ENCODE measurements at places on chromosomes 3 and 15. TPM values are rescaled to one million over a fixed set of nuclear protein-coding genes. Genes with fewer than 3 reads are reported as not detected.

POMGNT2 gene
- polyA plus RNA-seq: 35.7 TPM

HRG gene
- not detected for polyA plus RNA-seq

RASGRP1 gene
- polyA plus RNA-seq: 1.0 TPM

ROBO2 gene
- 1.5 TPM for polyA plus RNA-seq

SNX1 gene
- polyA plus RNA-seq: 27.9 TPM

FRMD4B gene
- polyA plus RNA-seq: 2.0 TPM

SLC12A1 gene
- 0.16 TPM for polyA plus RNA-seq

NPAP1 gene
- polyA plus RNA-seq: 0.06 TPM

XCR1 gene
- polyA plus RNA-seq: 0.19 TPM

NCK1 gene
- 10.0 TPM for polyA plus RNA-seq

PATL2 gene
- polyA plus RNA-seq: 1.0 TPM

- H3K4me3 ChIP-seq: no peak overlapping the region
- H3K4me1 ChIP-seq: peaks cover 3% of the 10 kb centered on the region
- no peaks in the 10 kb centered on the region for H3K27me3 ChIP-seq
These were observed 9.5 kb downstream of the CHSY1 start for GRCh38 chr15:101242160-101242998.

DNA sequence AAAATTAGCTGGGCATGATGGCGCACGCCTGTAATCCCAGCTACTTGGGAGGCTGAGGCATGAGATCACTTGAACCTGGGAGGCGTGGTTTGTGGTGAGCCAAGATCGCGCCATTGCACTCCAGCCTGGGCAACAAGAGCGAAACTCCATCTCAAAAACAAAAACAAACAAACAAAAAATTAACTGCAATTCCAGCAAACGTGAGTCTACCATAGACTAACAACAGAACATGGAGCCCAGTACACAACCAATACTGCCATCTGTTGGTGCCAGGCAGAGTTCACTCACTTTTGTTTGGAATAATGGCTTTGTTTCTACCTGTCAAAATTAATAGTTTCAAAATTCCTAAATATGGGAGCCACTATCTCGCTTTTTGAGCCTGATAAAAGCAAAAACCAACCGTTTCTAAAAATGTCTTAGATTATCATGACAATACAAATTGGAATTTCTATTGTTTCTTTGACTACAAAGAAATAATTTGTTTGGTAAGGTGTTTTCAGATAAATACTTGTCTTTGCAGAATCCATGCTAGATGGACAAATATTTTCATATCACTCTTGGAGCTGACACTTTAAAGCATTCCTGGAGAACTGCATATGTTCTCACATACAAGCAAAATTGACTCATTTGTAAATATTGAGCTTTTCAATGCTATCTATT, 45.0 kb downstream of the GPR176 start:
- no peak overlapping the region for H3K4me3 ChIP-seq
- no peaks in the 10 kb centered on the region for H3K36me3 ChIP-seq
- no peak for DNase-seq

- H3K4me1 ChIP-seq: no peaks in the 10 kb centered on the region
- H3K27me3 ChIP-seq: no peaks in the 10 kb centered on the region
- H3K36me3 ChIP-seq: no peaks in the 10 kb centered on the region
- H3K27ac ChIP-seq: no peak overlapping the region
These were observed 72.0 kb downstream of the RAD18 start for GRCh38 chr3:8891303-8891702.

GRCh38 chr3:42755681-42756578, 17.1 kb downstream of the CCDC13 start:
- H3K4me1 ChIP-seq: no peaks in the 10 kb centered on the region
- H3K27me3 ChIP-seq: no peaks in the 10 kb centered on the region
- peak; percentile 52 for DNase-seq
- no peak overlapping the region for H3K4me3 ChIP-seq
- H3K36me3 ChIP-seq: no peaks in the 10 kb centered on the region

GRCh38 chr15:40065166-40065565, 26.2 kb upstream of the SRP14 start:
- no peak overlapping the region for H3K27ac ChIP-seq
- no peak overlapping the region for H3K4me3 ChIP-seq
- DNase-seq: no peak
- H3K27me3 ChIP-seq: no peaks in the 10 kb centered on the region
- H3K36me3 ChIP-seq: no peaks in the 10 kb centered on the region

DNA sequence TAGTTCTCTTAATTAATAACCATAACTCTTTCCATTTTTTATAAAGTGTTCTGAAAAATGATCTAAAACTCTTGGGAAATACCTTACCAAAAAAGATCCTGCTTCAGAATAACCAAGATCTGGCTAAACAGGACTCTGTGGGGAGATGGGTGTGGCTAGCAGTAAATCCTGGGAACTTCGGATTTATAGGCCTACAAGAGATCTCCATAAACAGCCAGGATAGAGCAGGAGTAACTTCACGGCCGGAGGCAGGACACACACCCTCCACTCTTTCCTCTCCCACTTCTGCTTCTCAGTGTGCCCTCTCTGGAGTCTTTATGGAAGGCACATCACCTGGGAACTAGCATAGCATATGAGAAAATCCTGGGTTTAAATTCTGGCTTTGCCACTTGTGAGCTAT, 309.4 kb upstream of the SOX2 start:
- no peaks in the 10 kb centered on the region for H3K27me3 ChIP-seq
- no peaks in the 10 kb centered on the region for H3K36me3 ChIP-seq
- H3K4me3 ChIP-seq: no peak overlapping the region
- H3K4me1 ChIP-seq: no peaks in the 10 kb centered on the region
- DNase-seq: no peak

GRCh38 chr3:172717493-172718088, 6.7 kb upstream of the NCEH1 start:
- no peak for DNase-seq
- no peak overlapping the region for H3K27ac ChIP-seq
- H3K27me3 ChIP-seq: no peaks in the 10 kb centered on the region
- no peaks in the 10 kb centered on the region for H3K4me1 ChIP-seq
- H3K36me3 ChIP-seq: no peaks in the 10 kb centered on the region

GRCh38 chr3:152200476-152201420, 68.0 kb upstream of the MBNL1 start:
- no peak for DNase-seq
- H3K27me3 ChIP-seq: no peaks in the 10 kb centered on the region
- no peak overlapping the region for H3K27ac ChIP-seq
- H3K36me3 ChIP-seq: no peaks in the 10 kb centered on the region
- H3K4me3 ChIP-seq: no peak overlapping the region

DNA sequence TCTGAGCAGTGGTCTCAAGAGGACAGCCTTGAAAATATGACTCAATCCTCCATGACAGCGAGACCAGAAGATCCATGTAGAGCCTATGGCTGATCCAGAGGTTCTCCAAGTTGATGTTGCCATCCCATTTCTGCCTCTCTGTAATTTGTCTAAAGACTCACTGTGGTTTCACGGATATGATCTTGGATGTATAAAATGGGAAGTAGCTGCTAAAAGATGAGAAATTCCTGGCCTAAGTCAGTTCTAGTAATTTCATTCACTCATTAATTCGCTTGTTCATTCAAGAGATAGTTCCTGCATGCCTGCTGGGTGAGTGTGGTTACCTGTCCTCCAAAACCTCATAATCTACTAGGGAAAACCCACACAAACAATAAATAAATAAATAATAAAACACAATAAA, 145.9 kb downstream of the TNIK start:
- DNase-seq: no peak
- H3K27ac ChIP-seq: no peak overlapping the region
- H3K4me1 ChIP-seq: 0 out of 2 replicates have a peak, but pooled peaks cover 2% of the 10 kb centered on the region
- no peak overlapping the region for H3K4me3 ChIP-seq

- H3K4me3 ChIP-seq: no peak overlapping the region
- no peaks in the 10 kb centered on the region for H3K27me3 ChIP-seq
- no peaks in the 10 kb centered on the region for H3K36me3 ChIP-seq
- H3K27ac ChIP-seq: no peak overlapping the region
These were observed 29.4 kb upstream of the ZNF717 start for GRCh38 chr3:75814797-75815196.

DNA sequence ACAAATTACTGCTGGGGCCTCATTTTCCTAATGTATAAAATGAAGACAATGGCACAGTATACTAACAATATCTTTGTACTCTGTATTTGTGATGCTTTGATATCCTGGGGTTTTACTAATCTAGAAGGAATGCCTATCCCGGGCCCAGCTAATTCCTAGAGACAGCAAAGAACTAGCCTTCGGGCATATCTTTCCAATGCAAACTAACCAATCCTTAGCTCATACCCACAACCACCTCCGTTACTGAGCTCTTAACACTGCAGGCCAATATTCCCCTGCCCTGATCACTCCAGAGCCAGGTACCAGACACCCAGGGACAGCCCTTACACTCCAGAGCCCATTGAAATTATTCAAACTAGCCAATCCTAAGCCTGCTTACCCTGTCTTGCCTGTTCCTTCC, 309.0 kb downstream of the ULK4 start:
- H3K4me3 ChIP-seq: no peak overlapping the region
- H3K36me3 ChIP-seq: no peaks in the 10 kb centered on the region
- H3K4me1 ChIP-seq: no peaks in the 10 kb centered on the region
- H3K27me3 ChIP-seq: no peaks in the 10 kb centered on the region
- DNase-seq: no peak

GRCh38 chr3:100080573-100080972, 33.7 kb downstream of the FILIP1L start:
- no peaks in the 10 kb centered on the region for H3K36me3 ChIP-seq
- no peak for DNase-seq
- no peaks in the 10 kb centered on the region for H3K4me1 ChIP-seq
- H3K27ac ChIP-seq: no peak overlapping the region
- H3K27me3 ChIP-seq: no peaks in the 10 kb centered on the region
- H3K4me3 ChIP-seq: no peak overlapping the region

DNA sequence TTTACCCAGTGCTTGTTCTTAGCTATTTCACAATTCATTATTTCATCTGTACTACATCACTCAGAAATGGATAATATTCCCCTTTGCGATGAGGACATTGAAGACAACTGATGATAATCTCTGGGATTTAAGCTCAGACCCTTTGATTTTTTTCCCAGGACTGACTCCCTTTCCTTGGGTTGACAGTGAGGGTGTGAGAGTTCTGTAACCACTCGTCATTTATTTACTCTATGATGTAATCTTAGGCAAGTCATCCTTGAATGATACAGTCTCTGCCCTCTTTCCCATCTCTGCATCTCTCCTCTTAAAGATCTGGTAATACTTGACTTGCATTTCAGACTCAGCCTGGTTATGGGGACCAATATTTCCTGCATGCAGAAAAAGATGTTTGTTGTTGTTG, 1041.7 kb downstream of the AGBL1 start:
- no peak overlapping the region for H3K27ac ChIP-seq
- no peaks in the 10 kb centered on the region for H3K27me3 ChIP-seq
- no peak for DNase-seq
- no peaks in the 10 kb centered on the region for H3K36me3 ChIP-seq

GRCh38 chr3:170992854-170993253, 33.7 kb downstream of the SLC2A2 start:
- no peaks in the 10 kb centered on the region for H3K27me3 ChIP-seq
- no peak overlapping the region for H3K4me3 ChIP-seq
- H3K27ac ChIP-seq: no peak overlapping the region
- H3K36me3 ChIP-seq: no peaks in the 10 kb centered on the region
- no peak for DNase-seq
- H3K4me1 ChIP-seq: no peaks in the 10 kb centered on the region

DNA sequence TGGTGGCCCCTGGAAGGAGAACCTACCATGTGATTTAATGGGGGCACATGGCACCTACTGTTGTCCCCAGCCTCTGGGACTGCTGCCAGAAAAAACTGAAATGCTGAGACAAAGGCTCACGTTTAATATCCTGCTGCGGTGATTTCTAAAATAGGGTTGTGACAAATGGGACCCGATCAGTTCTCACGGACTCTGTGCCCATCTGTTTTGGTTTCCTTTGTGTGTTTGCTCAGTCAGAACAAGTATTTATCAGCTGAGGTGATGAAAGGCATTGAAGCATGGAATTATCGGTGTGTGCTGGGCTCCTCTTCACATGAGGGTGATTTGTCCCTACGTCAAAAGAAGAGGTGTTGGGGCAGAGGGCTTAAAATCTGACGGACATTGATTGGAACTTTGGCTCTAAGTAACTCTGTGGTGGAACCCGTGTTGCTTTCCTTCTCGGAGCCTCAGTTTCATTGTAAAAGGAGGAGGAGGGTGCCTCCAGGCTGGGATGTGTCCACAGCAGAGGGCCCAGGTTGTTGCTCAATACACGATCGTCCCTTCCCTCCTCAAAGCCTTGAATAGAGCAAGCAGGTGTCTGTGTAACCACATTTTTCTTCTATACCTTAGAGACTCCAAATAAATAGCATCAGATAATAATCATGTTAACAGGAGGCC, 283.3 kb upstream of the RGMA start:
- no peaks in the 10 kb centered on the region for H3K36me3 ChIP-seq
- H3K4me3 ChIP-seq: no peak overlapping the region
- H3K4me1 ChIP-seq: no peaks in the 10 kb centered on the region
- H3K27me3 ChIP-seq: no peaks in the 10 kb centered on the region

DNA sequence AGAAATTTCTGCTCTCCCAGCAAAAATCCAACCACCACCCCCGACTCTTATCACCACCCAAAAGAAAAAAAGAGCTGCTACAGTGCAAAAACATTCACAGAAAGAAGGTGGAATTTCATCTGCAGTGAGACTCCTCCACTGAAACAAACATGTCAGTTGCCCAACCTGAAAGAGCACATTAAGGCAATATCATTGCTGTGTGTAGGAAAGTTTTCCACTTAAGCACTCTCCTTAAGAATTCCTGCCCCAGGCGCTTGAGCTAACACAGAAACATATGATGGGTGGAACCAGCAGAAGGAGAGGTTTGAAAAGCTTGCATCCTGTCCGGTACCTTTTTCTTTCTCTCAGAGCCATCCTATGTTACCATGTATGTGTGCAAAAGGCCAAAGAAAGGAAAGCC, 200.8 kb upstream of the GADL1 start:
- no peak overlapping the region for H3K4me3 ChIP-seq
- H3K4me1 ChIP-seq: no peaks in the 10 kb centered on the region
- no peaks in the 10 kb centered on the region for H3K36me3 ChIP-seq
- no peaks in the 10 kb centered on the region for H3K27me3 ChIP-seq
- DNase-seq: no peak
